Activated CD4-positive, alpha-beta memory T cell treated with anti-CD3 and anti-CD28 coated beads, Interleukin-2, amount 10 ng/mL, durations not matched to agents 7 days and 5 days (primary cell): ENCODE measurements at places on chromosomes 3 and 15. TPM values are rescaled to one million over a fixed set of nuclear protein-coding genes. Genes with fewer than 3 reads are reported as not detected.

Gene ZNF35
- 3.5 TPM for total RNA-seq

Gene SNX4
- total RNA-seq, result 29.3 TPM

Gene GOLGA6L7
- not detected for total RNA-seq

Gene SLC27A2
- total RNA-seq, result 30.3 TPM

Gene NPAP1
- not detected for total RNA-seq

Gene LTF
- not detected for total RNA-seq

Gene CASR
- total RNA-seq, result 0.10 TPM

Gene GOLGA8A
- total RNA-seq, result 170 TPM

Gene MYO5C
- 1.3 TPM for total RNA-seq
